ENCODE measurements at places on chromosomes 4 and X.
A peak's percentile ranks its signal among the peaks of the same experiment; 100 is the strongest.

DNA sequence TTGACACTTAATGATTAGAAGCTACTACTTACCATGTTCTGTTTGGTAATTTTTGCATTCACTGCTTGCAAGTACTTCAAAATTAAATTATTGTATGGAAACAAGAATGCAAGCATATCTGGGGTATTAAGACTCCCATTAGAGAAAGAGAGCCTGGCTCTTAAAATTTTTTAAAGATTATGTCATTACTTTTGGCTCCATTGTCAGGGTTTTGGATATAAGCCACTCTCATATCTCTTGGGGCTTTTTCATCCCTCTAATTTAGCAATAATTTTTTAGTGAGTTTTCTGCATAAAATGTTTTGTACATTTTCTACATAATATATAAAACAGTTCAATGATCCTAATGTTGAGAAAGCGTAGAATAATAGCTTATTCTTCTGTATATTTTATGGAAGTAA lies 49.4 kb downstream of the SLC9A6 start:
- DNase-seq: no peak

- no peak for DNase-seq
Measured at GRCh38 chrX:112164420-112164819, 81.8 kb upstream of the TRPC5 start.

- DNase-seq: no peak
Measured at GRCh38 chrX:86171366-86171765, 23.1 kb downstream of the DACH2 start.

DNA sequence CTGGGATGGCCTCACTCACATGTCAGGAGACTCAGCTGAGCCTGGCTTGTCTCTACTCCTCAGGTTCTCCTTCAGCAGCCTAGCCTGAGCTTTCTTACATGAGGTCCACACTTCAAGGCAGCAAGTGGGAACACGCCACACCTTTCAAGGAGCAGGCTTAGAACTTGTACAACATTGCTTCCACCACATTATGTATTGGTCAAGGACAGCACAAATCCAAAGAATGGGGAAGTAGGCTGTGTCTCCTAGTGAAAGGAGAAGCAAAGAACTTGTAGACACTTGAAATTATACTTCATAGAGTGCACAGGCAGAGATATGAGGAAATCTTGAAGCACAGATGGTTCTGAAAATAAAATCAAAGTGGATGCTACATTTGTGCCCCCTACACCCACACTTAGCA lies 120.9 kb upstream of the NOCT start:
- no peak for DNase-seq

GRCh38 chr4:1081689-1082040 lies 31.7 kb downstream of the RNF212 start:
- DNase-seq: no peak

DNA sequence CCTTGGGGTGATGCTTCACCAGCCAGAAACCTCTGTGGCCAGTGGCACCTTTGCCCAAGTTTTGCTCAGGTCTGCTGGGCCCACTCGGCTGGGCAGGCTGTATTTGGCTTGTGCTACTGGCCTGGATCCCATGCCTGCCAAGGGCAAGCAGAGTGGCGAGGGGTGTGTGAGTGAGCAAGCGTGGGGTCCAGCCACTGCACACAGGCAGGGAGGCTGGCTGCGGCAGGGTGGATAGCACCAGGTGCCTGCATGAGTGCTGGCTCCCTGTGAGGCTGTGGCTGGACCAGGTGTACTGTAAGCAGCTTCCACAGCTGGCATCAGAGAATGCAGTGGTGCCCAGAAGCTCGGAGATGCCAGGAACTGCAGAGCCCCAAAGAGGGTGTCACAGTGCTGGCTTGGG lies 478.5 kb downstream of the STPG2 start:
- no peak for DNase-seq

DNA sequence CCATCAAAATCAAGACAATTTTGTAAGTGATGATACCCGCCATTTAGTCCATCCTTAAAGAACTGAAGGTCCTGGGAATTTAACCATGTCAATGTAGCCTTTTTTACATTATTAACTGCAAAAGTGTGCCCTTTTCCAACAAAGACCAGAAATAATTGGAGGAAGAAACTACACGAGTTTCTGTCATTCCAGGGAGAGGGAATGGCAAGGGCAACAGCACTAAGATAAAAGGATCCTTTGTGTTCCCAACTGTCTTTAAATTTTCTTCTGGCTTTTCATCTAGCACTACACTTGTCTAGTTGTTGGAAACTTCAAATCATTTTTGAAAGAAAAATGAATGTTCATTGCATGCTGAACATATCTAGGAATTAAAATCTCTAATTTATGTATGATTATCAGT lies 286.2 kb downstream of the GALNTL6 start:
- DNase-seq: no peak

DNA sequence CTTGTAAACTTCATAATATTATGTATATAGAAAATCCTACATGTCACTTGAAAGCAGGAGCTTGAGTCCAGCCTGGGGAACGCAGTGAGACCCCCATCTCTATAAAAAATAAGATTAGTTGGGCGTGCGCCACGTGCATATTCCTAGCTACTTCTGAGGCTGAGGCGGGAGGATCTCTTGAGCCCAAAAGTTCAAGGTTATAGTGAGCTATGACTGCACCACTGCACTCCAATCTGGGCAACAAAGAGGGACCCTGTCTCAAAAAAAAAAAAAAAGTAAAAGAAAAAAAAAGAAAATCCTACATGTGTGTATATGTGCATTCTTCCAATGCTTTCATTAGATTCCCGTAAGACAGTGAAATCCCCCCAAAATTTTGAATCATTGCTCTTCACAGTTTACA lies 1.7 kb downstream of the SEC31A start:
- DNase-seq: no peak

DNA sequence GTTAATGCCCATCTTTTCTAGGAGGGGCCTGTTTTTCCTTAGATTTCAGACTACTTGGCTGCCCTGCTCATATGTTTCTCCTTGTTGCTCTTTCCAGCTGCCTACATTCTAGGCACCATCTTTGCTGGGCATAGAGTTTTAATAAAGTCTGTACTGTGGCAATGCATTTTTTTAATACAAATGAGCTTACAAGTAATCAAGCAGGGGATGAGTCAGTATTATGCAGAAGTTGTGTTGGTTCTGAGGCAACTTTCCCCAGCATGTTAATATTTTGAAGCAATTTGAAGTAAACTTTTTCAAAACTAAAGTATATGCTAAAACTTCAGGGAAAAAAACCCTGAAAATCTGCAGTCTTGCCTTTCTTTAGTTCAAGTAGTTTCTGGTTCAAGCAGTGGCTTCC lies 372.0 kb upstream of the GATB start:
- no peak for DNase-seq

DNA sequence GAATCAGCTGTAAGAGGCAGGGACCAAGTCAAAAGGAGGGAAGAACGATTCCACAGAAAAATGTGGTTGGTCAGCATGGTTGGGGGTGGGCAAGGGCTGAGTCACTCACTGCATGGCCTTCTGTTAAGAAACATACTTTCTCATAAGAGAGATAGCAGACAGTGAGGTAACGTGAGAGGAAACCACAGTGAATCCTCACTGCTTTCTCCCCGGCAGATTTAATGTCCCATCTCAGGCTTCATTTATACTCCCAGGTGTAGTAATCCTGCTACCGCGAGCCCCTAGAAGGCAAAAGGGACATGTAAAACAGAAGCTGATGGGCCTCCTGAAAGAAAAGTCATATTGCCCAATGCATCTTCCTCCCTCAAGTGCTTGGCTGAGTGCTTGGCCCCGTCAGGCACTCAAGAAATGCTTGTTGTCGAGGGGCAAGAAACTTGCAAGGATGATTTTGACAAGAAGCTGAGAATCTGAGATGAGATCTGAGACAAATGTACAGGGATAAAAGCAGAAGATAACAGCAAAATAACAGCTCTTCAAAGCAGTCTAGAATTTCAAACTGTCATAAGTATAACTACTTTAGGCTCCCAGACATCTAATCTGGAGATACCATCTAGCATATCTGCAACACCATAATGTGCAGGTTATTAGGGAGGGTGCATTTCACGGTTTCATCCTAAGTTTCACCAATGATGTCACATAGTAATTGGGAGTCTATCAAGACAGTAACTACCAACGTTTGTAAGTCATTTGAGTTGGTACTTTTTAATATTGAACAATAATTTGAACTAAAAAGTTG lies 40.2 kb downstream of the SH3KBP1 start:
- DNase-seq: peak; percentile 44

DNA sequence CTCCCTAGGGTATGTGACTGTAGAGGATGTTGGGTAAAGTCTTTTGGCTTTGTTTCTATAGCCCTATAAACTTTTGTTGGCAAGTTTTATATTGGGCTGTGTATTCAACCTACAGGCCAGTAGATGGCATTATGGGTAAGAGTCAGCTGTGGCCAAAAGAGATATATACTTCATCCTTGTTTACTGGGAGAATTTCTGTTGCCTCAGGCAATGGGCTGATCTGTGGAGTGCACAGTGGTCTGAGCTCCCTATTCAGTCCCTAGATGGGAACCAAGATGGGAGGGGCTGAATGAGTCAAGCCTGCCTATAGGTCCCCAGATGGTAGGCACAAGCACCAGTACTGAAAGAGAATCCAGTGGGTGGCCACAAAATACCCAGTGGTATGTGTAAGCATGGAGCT lies 580.6 kb downstream of the EPHA5 start:
- DNase-seq: no peak

DNA sequence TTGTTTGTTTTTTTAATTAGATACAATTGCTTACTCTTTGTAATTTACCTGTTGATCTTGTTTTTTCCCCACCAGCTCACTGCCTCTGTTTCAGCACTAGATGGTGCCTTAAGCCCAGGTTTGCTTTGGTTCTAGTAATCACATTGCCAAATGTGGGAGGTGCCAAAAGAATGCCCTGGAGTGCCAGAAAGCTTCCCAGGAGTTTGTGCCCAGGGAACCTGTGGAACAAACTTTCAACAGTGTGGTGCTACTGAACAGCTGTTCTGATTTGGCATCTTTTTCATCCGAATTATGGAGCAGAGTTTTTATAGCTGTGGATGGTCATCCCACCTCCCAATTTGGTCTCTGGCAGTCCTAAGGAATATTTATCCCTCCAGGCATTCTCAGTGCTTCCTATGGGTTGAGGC lies 1000.7 kb downstream of the STIM2 start:
- DNase-seq: no peak

- no peak for DNase-seq
Measured at GRCh38 chr4:127997534-127998388, 32.6 kb downstream of the ABHD18 start.

- DNase-seq: no peak
Measured at GRCh38 chr4:1985294-1985693, 23.5 kb downstream of the NELFA start.
